Stimulated activated CD8-positive, alpha-beta memory T cell treated with anti-CD3 and anti-CD28 coated beads, Interleukin-15, amount 100 ng/mL, for 48 hours (primary cell): ENCODE measurements at places on chromosomes 5 and 9.

DNA sequence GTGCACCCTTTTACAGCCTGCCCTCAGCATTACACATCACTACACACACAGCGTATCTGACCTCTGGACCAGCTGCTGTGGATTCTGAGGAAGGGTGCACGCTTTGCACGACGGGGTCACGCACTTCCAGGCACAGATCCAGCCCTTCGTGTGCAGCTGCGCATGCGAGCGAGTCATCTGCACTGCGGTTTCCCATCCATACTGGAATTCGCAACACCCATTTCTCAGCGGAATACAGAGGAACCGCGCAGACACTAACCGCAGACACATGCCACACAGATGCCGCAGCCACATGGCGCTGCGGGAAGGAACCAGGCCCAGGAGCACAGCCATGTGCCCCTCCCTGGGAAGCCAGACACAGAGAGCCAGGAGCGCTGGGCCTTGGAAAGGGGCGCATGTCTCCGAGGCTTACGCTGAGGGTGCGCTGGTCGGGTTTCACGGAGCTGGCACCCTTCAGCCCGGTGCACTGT is 43.5 kb downstream of the PNPLA7 start:
- no peak for DNase-seq

DNA sequence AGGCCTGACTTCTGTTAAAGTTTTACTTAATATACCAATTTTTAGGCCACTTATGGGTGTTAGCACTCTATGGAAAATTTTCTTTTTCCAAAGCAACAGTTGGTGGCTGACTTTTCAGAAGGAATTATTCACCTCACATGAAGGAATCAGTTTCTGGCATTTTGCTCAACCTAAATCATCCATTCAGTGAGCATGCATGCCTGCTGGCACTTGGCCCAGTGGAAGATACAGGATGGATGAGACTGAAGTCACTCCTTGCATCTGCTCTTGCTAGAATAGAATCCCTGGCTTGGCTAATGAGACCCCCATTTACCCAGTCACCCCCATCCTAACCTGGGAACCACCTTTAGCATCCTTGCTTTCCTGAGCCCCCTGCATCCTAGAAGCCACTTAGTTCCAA is 131.7 kb downstream of the WDR41 start:
- DNase-seq: no peak

DNA sequence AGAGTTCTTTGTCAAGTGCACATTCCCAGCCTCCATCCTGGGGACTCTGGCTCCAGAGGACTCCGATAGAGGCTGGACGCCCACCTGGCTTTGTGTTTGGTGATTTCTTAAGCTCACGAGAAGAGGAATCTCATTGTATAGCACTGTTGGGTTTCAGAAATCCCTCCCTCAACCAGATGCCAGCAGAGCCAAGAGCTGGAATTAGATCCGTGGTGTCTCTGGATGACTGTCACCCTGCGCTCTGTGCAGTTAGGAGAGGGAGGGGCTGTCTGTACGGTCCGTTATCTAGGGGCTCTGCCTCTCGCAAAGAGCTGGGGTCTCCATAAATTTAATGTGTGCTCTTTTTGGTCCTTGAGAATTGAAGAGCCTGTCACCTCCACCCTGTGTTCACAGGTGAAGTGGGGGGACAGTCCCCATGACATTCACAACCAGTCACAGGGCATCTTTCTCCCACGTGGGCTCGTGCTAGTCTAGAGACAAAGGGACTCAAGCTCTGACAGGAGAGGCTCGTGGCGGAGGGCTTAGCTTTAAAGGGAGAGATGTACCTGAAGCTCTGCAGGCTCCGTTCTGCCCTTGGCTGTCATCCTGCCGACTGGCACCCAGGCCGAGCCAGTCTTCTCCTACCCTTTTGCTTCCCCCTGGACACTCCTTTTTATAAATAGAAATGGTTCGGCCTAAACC is 41.4 kb downstream of the FAM78A start:
- DNase-seq: no peak

DNA sequence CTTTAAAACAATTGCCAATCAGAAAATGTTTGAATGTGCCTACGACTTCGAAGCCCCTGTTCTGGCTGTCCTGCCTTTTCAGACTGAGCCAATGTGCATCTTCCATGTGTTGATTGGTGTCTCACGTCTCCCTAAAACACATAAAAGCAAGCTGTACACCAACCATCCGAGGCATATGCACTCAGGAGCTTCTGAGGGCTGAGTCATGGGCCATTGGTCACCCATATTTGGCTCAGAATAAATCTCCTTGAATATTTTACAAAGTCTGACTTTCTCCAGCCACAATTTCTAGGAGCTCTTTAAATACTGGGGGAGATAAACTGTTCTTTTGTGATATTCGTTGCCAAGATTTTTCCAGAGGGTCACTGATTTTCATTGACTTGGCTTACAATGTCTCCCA is 53.9 kb downstream of the C9orf57 start:
- no peak for DNase-seq

DNA sequence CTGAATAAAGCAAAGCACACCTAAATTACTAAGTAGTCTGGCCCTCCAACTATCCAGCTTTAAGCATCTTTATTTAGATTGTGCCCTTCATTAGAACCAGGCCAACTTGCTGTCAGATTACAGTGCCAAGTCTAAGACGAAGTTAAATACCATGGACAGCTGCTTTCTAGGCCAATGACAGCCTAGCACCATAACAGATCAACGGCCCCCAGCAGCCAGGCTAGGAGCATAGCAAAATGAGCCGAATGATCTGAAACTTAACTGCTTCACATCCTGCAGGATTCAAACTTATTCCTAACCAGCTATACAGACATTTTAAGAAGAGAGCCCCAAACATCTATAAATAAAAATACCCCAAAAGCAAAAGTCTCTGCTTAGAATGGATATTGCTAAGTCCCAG is 6.8 kb downstream of the SLC24A2 start:
- DNase-seq: no peak

DNA sequence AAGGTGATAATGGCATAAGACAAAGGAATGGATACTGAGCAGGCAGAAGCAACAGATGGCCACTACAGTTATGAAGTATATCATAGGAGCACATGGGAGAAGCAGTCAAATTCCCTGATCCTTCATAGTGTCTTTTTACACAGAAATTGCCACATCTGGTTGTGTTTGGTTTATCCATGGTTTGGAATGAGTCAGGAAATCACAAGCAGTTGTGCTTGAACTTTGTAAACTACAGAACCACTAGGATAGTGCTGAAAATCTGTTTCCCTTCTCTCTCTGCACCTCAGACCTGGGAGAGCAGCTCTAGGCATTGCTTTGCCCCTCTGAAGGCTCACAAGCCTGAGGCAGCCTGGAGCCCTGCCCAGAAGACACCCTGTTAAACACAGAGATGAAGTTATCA is 134.0 kb downstream of the DMRT2 start:
- DNase-seq: no peak

DNA sequence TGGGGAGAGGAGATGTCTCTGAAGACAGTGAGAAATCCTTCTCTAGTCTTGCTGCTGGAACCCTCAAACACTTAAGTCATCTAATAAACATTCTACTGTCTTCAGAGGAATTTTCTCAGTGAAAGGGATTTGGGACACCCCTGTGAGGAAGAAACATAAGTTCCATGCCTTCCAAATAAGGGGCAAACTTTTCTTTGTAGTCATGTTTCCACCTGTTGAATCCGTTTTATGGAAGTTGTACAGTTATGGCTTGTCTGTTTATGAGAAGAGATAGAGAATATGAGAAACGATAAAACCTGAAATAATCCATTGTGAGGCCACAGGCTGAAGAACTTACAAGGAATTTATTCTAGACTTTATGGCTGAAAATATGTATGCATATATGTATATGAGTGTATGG is 49.6 kb downstream of the DOCK8 start:
- no peak for DNase-seq

DNA sequence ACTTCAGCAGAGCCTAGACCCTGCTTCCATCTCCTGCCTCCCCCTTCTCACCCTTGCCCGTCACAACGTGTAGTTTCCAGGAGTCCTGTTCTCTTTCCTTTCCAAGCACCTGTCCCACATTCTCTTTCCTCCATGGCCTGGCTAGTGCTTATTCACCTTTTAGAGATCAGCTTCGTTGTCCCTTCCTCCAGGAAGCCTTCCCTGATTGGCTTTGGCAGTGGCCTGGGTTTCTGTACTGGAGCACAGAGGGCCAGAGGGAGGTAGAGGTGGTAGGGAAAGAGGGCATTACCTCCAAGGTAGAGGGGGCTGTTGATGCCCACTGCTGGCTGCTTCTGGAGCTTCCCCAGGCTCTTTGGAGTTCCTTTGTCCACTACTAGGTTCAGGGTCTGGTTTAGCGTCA is 93.7 kb upstream of the PANK3 start:
- DNase-seq: no peak
